ENCODE measurements at places on chromosomes 12 and 14.

GRCh38 chr12:29414368-29414767 lies 33.4 kb upstream of the ERGIC2 start:
- DNase-seq: no peak

DNA sequence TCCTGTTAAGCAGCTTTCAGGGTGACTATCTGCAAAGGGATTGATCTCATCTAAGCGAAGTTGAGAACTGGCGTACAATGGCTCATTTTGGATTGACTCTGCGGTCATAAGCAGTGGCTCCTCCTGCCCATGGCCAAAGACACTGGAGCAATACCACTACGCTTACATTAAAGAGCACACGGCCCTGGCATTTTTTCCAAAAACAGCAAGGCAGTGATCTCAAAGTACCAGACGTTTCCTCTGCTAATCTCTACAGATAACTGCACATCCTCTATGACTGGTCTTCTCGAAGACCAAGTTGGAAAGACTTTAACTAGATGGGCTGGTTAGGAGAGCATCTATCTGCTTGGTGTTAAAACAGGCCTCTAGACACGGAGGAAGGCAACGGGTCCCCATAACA lies 2.7 kb downstream of the PITPNM2 start:
- DNase-seq: no peak

- DNase-seq: no peak
These were observed 63.4 kb upstream of the PPP4R3A start for GRCh38 chr14:91573528-91573893.

DNA sequence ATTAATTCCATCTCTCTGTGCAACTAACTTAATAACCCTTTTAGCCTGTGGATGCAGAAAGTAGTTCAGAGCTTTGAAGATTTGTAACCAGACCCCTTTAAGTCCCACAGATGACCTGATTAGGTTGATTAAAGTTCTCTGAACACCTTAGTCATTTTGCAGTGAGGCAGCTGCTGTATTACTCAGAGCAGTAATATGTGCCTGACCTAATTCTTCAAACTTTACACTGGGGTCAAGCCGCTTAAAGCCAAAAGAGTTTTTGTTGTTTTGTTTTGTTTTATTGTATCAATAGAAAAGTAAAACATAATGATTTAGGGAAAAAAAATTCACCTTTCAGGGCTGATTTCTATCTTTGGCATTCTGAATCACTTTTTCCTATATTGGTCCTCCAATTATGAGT lies 78.6 kb upstream of the PLEKHG7 start:
- DNase-seq: no peak

- no peak for DNase-seq
These were observed 130.2 kb upstream of the LRFN5 start for GRCh38 chr14:41476526-41476925.

GRCh38 chr12:180445-180844 lies 33.5 kb downstream of the SLC6A12 start:
- DNase-seq: peak; percentile 47

DNA sequence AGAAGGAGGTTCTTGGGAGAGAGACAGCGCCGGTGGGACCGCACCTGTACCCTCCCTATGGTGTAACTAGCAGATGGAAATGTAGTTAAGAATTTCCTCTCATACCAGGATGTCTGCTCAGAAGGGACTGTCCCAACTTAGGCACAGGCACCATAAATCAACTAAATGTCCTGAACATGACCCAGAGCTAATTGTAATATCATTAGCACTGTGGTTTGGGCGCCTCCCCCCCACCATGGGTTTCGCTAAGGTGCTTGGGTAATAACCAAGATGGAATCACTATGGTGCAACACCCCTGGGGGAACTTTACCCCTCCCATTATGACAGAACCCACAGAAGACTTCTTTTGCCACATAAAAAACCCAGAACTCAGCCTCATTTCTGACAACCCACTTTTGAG lies 15.9 kb downstream of the ZNF641 start:
- no peak for DNase-seq

DNA sequence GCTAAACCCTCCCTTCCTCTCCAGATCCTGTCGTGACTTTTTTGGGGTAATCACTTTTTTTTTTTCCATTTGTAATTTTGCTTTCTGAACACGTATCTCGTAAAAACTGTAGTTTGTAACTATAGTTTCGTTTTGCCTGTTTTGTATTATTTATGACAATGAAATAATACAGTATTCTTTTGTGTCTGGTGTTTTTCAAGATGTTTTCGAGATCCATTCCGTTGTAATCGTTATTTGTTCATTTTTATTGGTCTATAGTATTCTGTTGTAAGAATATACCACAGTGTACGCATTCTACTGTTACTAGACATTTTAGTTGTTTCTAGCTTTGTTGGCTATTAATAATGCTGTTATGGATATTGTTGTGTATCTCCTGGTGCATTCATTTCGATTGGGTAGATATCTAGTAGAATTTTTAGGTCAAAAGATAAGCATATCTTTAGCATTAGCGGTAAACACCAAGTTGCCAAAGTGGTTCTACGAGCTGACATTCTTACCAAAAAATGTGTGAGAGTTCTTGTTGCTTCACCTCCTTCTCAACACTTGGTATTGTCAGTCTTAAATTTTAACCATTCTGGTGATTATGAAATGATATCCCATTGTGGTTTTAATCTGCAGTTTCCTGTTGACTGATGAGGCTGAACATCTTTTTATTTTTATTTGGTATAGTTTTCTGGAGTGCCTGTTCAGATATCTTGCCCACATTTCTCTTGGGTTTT lies 92.3 kb upstream of the EVL start:
- DNase-seq: no peak

DNA sequence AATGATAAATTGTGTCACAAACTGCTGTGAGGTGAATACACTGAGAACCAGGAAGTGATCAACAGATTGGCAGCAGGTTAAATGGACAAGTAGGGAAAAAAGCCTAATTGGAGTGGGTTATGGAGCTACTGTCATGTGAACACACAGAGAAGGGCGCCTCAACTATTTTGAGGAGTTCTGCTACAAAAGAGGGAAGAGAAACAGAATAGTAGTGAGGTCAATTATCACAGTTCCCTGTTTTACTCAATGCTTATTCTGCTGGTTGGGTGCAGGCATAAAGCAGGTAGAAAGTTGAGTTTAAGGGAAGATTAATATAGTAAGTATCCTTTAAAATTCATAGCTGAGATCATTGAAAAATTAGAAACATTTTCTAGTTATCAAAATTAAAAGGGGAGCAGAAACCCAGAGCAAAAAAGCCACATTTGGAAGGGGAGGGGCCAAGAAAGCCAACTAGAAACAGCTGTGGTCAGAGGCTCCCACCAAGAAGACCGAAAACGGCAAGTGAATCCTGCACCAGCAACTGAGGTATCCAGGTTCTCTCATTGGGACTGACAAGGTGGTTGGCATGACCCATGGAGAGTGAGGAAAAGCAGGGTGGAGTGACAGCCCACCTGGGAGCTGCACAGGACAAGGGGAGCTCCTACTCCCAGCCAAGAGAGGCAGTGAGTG lies 105.7 kb downstream of the ZC3H14 start:
- no peak for DNase-seq

DNA sequence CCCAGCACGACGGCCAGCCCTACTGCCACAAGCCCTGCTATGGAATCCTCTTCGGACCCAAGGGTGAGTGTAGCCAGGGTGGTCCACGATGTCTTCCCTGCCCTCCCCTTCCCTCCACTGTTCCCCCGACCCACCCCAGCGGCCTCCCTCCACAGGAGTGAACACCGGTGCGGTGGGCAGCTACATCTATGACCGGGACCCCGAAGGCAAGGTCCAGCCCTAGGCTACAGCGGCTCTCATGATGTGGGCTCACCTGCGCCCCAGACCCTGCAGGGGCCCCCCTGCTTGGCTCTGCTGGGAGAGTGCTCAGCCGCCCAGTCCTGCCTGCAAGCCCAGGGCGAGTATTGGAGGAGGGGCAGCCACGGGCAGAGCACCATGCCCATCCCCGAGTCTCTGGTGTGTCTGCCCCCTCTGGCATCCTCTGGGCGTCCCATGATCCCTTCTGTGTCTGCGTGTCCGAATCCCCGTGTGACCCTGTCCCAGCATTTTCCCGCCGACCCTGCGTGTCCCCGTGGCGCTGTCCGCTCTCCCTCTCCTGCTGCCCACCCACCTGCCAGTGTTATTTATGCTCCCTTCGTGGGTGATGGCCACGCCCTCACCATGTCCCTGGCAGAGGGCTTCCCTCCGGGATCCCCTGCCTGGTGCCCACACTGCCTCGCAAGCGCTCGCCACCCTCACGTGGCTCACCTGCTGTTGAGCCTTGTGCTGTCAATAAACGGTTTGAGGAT lies 5.0 kb downstream of the CRIP2 start:
- no peak for DNase-seq

Data from hippocampal formation (tissue), 2 donors.